AG20443 (cell line): ENCODE measurements at places on chromosomes 6 and 20.

DNA sequence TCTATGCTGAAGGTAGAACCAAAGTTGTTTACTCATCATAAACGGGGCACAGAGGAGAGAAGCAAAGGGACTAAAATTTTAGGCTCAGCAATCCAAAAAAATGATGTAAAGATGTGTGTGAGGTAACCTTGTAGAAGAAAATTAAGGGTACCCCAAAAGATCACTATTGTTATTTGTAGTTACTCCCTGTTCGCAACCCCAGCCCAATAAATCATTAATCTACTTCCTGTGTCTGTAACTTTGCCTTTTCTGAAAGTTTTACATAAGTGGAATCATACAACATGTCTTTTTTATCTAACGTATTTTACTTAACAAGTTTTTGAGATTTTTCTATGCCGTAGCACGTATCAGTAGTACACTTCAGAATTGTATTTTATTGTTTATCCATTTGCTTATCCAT lies 1114.8 kb upstream of the GJE1 start:
- DNase-seq = no peak

DNA sequence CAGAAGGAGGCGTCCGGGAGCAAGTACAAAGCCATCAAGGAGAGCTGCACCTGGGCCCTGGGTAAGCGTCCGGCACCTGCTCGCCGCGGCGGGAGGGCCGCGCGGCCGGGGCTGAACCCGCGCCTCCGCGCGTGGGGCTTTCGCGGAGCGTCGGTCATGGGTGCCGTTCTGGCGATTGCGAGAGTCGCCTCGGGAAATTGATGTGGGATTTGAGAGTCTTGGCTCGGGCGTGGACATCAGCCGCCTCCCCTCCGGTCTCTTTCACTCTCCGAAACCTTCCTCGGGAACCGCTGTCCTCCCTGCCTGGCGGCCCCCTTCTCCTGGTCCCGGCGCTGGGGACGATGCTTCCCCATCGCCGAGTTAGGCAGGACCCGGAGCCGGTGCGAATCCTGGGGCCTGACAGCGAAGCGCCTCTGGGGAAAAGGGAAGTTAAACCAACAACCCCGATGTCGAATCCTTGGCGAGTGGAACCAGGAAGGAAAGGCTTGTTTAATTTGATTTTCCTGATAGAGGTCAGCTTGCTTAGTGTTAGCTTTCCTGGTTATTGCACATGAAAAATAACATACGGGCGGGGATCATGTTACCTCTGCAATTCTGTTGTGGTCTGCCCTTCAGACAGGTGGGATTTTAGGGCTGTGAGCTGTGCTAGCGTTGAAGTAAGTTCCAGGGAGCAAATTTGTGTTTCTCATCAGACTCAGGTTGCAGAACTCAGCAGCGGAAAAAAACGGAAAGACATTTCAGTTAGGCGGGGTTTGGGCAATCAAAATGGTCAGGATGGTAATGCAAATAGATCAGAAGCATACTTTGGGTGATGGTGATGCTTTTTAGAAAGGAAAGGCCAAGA lies 594 bp downstream of the ARFGEF3 start:
- DNase-seq = peak; percentile 37

DNA sequence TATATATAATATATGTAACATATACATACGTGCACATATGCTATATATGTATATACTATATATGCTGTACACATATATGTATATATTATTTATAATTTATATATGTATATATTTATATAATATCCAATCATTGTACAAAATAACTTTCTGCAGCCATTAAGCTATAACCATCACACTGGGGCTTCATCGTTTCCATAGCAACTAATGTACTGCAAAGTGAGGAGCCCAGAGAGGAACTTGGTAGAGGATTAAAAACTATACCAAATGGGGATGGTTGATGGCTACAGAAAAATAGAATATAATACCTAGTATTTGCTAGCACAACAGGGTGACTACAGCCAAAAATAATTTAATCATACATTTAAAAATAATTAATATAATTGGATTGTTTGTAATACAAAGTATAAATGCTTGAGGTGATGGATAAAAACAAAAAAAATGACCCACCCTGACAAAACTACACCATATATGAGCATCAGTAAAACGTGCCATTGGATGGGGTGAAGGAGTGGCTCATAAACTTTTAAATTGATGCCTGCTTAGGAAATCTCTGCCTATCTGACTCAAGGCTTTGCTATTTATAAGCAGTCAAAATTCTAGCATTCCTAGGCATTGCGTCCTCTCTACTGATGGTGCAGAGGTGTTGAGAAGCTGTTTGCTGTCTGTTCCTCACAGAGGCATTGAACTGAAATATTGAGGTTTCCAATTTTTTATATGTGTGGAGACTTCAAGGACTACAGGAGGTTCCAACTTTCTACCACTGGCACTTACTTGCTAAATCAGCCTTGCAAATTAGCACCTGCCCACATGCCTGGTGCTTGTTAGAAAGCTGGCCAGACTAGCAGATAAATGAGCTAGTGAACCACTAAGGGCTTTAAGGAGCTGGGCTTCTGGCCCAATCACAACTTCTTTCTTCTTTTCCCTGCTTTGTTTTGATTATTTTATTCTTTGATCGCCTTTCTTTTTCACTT lies 190.1 kb downstream of the SCP2D1 start:
- no peak for DNase-seq

DNA sequence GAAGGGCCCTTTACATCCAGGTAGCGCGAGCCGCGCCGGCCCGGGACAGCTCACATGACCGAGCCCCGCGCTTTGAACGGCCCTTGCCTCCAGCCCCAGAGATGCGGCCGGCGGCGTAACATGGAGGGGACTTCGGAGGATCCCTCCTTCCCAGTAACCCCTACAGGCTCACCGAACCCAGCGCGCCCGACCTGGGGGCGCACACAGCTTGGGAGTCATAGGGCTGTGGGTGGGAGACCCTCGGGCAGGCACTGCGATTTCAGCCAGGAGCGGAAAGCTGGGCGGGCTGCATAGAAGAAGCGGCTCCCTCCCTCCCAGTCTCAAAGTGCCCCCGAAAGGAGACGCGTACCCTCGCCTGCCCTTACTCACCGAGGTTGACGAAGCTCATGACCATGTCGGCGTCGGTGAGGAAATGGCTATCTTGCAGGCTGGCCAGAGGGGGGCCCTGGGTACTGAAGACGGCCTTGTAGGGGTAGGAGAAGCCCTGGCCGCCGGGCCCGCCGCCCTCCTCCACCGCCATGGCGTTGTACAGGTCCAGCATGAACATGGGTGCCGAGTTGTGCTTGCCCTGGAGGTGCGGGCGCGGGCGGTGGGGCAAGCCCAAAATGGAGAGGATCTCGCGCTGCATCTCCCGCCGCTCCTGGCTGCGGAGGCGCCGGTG lies 975 bp downstream of the BMP7 start:
- DNase-seq = no peak

GRCh38 chr20:43749734-43750294 lies 23.0 kb upstream of the GTSF1L start:
- DNase-seq = peak; percentile 90

DNA sequence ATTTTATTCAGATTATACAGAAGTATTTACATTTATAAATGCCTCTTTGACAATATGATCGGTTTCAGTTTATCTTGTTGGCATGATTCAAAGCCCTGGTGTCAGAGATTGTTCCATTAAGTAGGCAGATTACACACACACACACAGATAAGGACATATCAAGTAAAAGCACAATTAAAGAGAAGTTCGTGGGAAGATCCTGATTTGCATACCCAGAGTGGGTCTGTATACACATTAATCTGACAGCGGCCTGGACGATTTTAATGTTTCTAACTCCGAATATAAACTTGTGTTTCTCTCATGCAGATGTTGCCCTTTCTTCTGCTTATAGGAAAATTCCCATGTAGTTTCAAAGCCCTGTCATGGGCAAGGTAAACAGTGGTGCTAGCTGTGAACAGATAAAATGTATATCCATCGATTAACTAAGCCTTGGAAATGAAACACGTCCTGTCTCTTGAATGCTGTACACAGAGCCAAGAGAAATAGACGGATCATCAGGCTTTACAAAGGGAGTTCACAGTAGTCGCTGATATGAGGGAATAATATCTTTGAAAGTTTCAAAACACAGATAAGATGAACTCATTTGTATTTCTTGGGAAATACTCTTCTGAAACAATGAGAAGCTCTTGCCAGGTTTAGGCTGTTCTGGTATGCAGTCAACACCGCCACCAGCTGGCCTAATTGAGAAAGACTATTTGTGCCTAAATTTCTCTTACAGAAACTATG lies 108.2 kb upstream of the GMDS start:
- DNase-seq = peak; percentile 74

GRCh38 chr6:141401851-141402250 lies 730.9 kb upstream of the GJE1 start:
- DNase-seq = no peak

DNA sequence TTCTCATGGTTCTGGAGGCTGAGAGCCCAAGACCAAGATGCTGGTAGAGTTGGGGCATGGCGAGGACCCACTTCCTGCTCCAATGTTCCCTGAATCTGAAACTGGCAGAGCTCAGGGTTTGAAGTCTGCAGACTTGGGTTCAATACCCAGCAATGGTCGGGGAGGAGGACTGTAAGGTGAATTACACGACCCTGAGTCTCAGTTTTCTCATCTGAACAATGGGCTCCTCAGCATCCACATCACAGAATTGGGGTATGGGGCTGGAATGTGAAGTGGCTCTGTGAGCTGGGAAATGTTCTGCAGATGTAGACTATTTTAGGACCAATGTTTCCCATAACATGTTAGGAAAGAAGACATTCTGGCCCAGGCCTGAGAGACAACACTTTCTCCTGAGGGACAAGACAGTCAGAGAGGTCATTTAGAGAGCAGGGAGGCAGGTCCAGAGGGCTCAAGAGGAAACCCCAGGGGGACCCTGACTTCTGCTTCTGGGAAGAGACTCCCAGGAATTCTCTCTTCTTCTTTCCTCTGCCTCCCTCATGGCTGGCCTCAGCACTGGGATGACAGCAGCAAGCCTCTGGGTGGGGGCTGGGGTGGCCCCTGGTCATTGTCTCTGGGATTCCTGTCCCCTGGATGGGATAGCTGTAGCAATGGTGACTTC lies 141.3 kb upstream of the PMEPA1 start:
- no peak for DNase-seq

DNA sequence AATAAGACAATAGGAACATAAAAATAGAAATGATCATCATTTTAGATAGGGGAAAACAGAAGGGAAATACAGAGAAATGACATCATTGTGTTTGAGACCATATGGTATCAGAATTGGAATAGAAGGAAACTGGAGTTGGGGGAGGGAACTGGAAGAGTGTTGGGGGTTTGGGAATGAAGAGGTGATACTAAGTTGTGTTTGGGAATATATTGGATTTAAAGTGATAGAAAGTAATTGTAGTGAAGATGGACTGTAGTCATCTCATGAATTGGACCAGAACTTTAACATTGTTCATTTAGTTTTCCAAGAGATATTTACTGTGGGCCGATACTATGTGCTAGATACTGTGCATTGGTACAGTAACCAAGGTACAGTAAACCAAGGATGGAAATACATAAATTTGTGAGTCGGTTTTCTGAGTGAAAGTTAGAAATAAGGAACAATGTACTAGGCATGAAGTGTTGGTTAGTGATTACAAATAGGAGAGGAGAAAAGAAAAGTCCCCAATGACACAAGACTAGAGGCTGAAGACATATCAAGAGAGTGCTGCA lies 32.3 kb downstream of the KCNQ5 start:
- no peak for DNase-seq

GRCh38 chr6:26205625-26206574 lies 118.7 kb downstream of the HFE start:
- DNase-seq = peak; percentile 62

GRCh38 chr6:158068893-158069799 lies 87.5 kb downstream of the SYNJ2 start:
- DNase-seq = peak; percentile 70

- DNase-seq = no peak
Measured at GRCh38 chr20:3430376-3431069, 23.1 kb upstream of the DNAAF9 start.

DNA sequence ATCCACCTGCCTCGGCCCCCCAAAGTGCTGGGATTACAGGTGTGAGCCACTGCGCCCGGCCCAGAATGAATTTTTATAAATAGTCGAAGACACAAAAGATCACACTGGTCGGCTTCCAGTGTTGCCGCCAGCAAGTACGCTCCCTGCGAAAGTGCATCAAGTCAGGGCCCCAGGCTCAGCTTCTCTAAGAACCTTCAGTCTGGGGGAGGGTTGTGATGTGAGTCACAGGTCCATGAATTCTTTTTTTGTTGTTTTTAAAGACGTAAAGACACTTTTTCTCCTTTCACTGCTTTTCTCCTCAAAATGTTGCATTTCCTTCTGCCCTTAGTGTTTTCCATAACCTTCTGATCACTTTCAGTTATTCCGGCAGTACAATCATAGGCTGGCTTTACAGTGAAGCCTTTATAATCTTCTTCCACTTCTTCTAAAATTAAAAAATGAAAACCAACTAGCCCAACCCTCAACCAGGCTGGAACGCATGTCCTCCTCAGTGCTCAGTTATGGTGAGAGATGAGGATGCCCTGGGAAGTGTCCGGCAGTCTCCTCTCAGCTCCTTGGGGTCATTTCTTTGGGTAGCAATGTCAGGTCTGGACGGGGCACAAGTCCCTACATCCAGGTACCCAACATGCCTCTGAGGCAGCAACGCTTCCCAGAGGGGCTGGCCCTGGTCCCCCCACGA lies 66.6 kb downstream of the CSE1L start:
- DNase-seq = no peak

DNA sequence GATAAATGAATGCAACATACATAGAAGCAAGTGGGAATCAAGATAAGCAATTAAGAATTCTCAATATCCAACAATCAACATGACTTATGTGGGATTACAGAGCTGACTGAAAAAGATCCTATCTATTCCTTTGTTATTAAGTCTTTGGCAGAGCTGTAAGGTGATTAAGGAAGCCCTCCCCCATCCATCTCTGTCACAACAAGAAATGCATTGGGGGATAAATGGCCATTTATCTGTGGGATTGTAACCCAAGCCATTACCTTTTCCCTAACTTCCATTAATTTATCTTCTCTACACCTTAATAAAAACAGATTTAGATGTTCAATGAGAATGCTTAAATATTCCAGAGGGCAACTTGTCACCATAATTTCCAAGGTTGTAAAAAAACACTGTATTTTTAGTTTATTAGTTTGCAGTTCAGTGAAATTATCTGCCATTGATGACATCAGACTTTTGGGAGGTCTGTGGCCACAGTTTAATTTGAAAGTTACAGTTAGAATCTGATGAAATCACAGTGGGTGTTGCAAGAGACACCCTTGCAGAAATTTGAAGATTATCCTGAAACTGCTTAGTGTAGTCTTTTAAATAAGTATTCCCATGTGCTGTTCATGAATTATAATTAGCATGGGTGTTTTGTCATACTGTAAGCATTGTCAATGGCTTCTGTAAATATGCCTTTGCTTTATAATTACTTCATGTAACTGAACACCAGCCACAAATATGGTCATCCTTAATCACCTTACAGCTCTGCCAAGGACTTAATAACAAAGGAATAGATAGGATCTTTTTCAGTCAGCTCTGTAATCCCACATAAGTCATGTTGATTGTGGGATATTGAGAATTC lies 49.4 kb upstream of the FYN start:
- DNase-seq = peak; percentile 48

DNA sequence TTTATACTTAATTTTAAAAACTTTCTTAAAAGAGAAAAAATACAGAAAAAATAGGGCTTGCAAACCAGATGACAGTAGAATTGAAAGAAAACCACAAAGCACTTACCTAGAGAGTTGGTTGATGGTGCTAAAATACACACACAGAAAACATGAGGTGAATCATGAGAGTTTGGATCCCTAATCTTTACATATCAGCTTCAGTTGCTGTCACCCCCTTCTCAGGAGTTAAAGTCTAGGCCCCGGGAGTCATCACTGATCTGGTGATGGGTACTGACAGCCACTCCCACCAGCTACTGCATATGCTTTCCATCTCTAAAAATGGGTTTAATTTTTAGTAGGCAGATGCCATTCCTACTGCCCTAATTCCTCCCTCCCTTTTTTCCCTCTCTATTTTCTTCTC lies 16.7 kb downstream of the TSBP1 start:
- DNase-seq = no peak
